ENCODE measurements at places on chromosomes 2 and 18. TPM values are rescaled to one million over a fixed set of nuclear protein-coding genes. Genes with fewer than 3 reads are reported as not detected.

LIPT1 gene
- 4.2 TPM for total RNA-seq

GCG gene
- not detected for total RNA-seq

MTX2 gene
- total RNA-seq = 28.4 TPM

FAM136A gene
- 22.8 TPM for total RNA-seq

TCF7L1 gene
- 23.2 TPM for total RNA-seq

NEB gene
- 0.84 TPM for total RNA-seq

GNAL gene
- 20.3 TPM for total RNA-seq

SERPINB13 gene
- not detected for total RNA-seq

GRCh38 chr2:169082995-169083394 is 13.6 kb downstream of the DHRS9 start:
- DNase-seq = peak; percentile 45

- DNase-seq = no peak
Measured at GRCh38 chr2:150376553-150377335, 110.7 kb downstream of the RND3 start.

DNA sequence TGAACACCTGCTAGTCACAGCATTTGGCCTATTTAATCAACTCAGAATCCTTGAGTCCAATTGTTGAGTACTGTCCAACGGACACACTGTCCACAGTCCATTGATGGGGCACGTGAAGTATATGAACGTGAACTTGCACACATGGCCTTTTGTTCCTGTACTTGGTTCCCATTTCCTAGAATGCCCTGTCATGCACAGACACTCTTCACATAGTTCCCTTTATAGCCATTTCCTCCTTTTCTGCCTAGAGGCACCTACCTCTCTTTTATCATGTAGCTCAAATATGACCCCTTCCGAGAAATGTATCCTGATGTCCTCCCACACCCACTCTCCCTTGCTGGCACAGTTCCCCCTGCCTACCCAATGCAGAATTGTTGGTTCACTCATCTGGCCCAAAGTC is 8.7 kb upstream of the CRYGA start:
- DNase-seq = no peak

- DNase-seq = peak; percentile 19
Measured at GRCh38 chr2:128573531-128573930, 254.9 kb upstream of the HS6ST1 start.

DNA sequence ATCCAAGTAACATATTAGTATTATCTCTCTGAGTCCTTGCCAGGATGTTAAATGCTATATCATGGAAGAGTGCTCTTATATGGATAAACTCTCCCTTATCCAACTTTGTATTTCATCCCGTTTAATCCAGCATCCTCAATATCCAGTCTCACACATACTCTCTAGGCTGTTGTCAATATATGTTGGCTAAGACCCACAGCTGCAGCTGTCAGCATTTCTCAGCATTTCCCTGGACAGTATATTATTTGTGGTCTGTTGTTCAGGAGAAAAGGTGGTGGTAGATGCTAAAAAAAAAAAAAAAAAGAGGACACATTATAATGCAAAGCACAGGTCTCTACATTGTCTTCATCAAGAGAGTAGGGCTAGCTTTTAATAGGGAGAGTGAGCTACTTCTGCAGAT is 1368.0 kb upstream of the ZEB2 start:
- no peak for DNase-seq

GRCh38 chr18:77069931-77070330 is 62.7 kb downstream of the MBP start:
- DNase-seq = no peak
